ENCODE measurements at places on chromosomes 16 and 17.

GRCh38 chr16:71242036-71242435 is 11.5 kb upstream of the HYDIN start:
- DNase-seq = no peak

GRCh38 chr17:44930667-44931066 is 15.4 kb upstream of the GFAP start:
- DNase-seq = no peak

DNA sequence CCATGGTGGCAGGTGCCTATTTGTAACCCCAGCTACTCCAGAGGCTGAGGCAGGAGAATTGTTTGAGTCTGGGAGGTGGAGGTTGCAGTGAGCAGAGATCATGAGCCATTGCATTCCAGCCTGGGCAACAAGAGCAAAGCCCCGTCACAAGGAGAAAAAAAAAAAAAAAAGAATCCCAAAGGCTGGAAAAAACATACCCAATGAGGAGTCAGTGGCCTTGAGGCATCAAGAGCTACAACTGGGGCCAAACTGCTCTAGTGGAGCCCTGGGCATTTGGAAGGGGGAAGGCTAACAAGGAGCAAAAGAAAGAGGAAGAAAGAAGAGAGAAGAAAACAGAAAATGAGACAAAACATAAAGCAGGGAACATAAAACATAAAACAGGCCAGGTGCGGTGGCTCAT is 6.9 kb downstream of the CHST6 start:
- no peak for DNase-seq

DNA sequence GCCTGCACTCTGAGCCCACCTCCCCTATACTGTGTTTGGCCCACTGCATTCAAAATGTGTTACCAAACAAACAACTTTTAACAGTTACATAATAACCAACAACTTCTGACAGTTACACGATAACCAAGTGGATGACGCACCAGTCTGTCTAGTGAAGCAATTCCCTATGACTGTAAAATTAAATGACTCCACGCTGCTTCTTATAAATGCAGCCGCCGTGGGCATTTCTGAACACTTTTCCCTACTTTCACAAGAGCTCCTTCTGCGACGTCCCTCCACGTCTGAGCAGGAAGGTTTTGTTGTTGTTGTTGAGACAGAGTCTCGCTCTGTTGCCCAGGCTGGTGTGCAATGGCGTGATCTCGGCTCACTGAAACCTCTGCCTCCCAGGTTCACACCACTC is 27.6 kb downstream of the ZNF276 start:
- DNase-seq = no peak

DNA sequence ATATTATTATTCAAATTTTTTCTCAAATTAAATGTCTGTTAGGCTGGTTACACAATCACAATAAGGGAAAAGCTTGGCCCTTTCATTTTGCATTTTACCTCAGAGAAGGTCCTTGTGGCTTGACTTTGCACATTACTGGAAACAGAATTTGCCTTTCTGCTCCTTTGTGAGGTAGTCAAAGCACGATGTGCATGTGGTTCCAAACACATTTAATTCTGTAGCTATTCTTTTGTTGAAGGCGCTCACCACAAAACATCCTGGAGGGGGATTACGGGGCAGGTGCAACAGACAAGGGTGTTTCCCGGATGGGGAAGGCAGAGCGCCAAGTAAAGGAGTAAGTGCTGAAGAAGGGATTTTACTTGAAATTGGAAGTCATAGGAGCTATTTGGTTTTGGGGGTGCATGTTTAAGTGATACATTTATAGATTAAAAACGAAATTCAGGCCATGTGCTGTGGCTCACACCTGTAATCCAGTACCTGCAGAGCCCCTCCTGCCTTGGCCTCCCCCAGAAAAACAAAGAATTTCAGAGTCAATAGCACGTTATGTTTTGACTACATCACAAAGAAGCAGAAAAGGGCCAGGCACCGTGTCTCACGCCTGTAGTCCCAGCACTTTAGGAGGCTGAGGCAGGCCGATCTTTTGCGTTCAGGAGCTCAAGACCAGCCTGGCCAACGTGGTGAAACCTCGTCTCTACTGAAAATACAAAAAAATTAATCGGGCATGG is 31.2 kb upstream of the TENT4B start:
- DNase-seq = no peak

GRCh38 chr17:41571561-41572434 is at the start of gene KRT9:
Gene KRT9 (minus strand): TSS chr17:41572059. CDS start chr17:41571992, 67 bp downstream.
- DNase-seq = no peak
